Activated T-cell treated with anti-CD3 and anti-CD28 coated beads, Interleukin-2, amount 50 U/mL, for 1 hour (primary cell): ENCODE measurements at places on chromosomes 16 and 17.
A peak's percentile ranks its signal among the peaks of the same experiment; 100 is the strongest.

DNA sequence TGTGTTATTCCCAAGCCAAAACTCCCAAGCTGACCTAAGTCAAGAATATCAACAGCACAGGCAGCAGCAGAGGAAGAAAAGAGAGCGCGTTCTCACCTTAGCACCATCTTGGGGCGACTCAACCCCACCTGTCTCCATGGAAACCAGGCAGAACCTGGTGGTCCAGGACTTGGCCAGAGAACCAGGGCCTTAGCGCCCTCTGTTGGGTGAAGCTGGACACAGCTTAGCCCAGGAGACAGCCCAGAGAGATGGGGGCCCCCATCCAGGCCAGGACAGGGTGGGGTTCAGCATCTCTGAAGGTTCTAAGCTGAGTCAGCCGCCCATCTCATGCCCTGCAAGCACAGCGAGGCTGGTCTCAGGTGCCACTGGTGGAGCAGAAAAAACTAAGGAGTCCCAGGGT lies 60.1 kb upstream of the TMEM132E start:
- DNase-seq: no peak

DNA sequence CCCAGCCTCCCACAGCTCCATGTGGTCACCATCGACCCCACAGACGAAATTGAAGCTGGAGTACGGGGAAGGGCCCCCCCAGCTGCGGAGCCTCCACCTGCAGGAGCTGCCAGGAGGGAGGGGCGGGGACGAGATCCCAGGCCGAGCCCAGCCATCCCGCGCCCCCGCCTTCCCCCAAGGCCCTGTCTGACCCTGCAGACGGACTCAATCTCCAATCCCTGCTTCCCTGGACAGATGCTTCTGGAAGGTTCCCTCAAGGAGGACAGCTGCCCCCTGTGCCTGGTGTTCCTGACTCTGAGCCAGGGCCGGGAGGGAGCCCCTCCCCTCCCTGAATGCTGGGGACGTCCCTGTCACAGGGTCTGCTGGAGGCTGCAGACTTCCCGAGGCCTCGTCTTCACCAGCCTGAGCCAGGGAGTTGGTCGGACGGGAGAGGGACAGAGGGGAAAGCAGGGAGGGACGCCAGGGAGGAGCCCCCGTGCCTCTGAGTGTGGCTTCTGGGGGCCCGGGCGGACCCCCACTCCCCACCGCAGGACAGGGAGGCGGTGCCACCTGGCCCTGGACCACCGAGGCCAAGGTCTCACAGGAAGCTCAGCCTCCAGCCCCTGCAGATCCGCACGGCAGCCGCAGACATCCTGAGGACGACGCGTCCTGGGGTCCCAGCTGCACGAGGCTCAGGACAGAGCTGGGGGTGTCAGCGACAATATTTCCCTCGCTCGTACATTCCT lies 21.3 kb upstream of the C1QTNF8 start:
- DNase-seq: no peak

DNA sequence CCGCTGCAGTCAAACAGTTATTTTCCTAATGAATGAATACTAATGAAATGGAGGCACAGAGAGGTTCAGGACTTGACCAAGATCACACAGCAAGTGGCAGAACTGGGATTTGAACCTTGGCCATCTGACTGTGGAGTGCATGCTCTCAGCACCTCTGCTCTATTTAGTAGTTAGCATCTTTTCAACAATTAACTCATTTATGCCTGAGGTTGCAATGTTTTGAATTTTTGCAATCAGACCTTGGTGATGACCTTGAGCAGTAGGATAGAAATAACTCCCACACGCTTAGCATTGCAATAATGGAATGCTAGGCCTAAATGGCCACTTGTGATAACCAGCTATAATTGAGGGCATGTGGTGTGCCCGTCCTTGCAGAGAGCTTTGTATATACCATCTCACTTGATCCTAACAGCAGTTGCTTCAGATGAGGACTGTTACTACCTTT lies 31.0 kb downstream of the NAGPA start:
- DNase-seq: no peak

DNA sequence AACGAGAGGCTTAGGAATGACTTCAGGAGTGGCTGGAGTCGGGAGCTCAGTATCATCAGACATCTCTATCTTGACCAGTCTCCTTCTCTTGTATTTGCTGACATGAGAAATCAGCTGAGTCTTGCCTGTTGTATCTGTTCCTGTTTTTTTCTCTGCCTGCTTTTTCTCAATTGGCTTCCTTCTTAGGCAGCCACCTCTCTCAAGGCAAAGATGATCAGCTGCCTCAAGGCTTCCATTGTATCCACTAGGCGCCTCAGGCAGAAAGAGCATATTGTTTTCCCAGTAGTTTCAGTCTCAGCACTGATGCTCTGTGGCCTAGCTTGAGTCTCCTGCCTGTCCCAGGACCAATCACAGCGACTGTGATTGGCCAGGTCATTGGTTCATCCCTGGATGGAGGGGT lies 306.2 kb downstream of the CPPED1 start:
- DNase-seq: no peak

DNA sequence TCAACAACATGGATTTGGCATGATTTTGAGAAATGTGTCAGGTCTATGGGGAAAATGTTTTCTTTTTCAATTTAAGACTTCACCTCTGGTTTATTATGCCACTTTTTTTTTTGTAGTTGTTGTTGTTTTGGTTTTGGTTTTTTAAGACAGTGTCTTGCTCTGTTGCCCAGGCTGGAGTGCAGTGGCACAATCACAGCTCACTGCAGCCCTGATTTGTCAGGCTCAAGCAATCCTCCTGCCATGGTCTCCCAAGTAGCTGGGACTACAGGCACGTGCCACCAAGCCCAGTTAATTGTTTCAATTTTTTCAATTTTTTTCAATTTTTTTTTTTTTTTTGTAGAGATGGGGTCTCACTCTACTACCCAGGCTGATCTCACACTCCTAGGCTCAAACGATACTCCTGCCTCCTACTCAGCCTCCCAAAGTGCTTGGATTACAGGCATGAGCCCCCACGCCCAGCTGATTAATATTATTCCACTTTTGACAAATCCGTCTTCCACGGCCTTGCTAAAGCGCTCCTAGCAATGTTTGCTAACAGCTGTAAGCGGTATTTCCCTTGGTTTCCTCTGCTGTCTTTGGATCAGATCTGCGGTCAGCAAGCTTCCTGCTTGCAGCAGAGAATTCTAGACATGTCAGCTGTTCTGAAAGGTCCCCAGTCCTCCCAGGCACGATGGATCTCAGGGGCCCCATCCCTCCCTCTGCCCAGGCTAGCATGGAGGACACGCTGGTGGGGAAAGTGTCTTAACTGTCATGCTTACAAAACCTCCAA lies 7.0 kb upstream of the MILR1 start:
- DNase-seq: peak; percentile 23

DNA sequence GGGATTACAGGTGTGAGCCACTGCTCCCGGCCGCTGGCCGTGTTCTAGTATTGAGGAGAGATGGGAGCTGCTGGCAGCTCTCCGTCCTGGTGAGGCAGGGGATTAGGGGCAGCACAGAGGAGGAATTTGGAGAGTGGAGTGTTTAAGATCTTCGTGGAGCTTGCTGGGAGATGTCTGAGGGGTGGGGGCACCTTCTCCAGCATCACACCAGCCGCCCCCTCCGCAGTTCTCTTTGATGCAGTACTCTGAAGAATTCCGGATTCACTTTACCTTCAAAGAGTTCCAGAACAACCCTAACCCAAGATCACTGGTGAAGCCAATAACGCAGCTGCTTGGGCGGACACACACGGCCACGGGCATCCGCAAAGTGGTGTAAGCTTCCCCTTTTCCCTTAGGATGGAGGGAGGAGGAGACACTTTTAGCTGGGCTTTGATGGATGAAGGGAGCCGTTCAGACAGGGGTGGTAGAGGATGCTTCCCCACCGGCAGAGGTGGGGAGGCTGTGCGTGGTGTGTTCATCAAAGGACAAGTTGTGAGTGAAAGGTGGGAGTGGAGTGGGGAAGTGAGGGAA lies 11.9 kb downstream of the ITGAM start:
- no peak for DNase-seq

- no peak for DNase-seq
Measured at GRCh38 chr17:54482843-54483242, 417.8 kb upstream of the TOM1L1 start.

DNA sequence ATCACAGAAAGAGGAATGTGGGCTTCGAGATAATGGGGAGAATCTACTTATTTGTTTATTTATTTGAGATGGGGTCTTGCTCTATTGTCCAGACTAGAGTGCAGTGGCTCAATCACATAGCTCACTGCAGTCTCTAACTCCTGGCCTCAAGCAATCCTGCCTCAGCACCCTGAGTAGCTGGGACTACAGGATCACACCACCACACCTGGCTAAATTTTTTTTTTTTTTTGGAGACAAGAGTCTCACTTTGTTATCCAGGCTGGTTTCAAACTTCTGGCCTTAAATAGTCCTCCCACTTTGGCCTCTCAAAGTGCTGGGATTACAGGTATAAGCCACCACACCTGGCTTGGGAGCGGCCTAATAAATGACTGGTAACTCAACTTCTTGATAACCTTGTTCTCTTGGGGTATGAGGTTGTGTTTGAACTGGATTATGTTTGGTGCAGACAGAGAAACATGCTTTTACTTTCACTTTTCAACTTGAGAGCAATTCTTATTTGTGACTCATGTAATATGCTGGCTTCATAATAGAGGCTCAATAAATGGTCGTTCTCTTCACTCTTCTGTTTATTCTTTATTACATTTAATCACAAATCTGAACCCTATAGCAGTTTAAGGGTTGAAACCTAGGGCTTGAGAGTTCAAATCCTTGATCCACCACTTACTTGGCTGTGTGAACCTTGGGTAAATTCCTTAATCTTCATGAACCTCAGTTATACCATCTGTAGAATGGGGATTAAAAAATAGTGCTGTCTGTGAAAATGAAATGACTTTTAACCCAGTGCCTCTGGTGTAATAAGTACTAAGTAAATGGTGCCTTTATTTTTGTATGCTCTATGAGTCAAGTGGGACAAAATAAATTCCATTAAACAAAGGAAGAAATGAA lies 129.1 kb upstream of the HS3ST2 start:
- DNase-seq: no peak

GRCh38 chr17:41354536-41354935 lies 3.9 kb upstream of the KRT33A start:
- no peak for DNase-seq

DNA sequence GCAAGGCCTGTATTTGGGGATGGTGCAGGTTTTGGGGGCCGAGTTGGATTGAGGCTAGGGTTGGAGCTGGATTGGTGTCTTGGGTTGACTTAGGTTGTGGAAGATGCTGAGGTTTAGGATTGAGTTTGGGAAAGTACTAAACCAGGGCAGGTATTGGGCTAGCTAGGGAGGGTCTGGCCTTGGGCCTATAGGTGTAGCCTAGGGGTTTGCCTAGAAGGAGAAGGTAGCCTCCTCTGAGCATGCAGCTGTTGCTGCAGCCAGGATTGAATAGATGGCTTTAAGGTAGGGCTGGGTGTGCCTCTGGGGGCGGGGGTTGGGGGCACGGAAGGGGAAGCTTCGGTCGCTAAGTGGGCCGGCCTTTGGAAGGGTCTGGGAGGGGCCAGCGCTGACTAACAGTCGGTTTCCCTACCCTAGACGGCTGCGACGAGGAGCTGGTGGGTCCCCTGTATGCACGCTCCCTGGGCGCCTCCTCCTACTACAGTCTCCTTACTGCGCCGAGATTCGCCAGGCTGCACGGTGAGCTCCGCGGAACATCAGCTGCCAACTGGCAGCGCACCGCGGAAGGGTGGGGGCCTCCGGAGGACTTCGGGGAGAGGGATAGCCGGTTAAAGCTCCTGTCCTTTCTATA lies 1.2 kb downstream of the CNTNAP1 start:
- DNase-seq: no peak

- DNase-seq: peak; percentile 11
Measured at GRCh38 chr17:80394629-80395216, 20.2 kb upstream of the ENDOV start.

DNA sequence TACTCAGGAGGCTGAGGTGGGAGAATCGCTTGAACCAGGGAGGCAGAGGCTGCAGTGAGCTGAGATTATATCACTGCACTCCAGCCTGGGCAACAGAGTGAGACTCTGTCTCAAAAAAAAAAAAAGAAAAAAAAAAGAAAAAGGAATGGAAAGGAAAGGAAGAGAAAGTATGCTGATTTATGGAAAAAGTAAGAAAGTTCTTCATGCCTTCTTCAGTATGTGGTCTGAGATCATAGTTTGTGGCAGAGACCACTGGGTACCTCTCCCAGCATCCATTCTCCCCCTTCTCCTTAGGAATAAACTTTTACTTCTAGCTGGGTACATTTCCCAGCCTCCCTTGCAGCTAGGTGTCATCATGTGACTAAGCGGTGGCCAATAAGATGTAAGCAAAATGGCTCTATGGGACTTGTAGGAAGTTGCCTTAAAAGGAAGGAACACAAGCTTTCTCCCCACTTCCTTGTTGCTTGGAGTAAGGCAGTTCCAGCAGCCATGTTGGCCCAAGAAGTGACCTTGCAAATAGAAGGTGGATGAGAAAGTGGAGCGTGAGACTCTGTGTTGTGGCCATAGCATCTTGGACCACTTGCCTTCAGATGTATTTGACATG lies 26.1 kb upstream of the XPO6 start:
- DNase-seq: no peak

DNA sequence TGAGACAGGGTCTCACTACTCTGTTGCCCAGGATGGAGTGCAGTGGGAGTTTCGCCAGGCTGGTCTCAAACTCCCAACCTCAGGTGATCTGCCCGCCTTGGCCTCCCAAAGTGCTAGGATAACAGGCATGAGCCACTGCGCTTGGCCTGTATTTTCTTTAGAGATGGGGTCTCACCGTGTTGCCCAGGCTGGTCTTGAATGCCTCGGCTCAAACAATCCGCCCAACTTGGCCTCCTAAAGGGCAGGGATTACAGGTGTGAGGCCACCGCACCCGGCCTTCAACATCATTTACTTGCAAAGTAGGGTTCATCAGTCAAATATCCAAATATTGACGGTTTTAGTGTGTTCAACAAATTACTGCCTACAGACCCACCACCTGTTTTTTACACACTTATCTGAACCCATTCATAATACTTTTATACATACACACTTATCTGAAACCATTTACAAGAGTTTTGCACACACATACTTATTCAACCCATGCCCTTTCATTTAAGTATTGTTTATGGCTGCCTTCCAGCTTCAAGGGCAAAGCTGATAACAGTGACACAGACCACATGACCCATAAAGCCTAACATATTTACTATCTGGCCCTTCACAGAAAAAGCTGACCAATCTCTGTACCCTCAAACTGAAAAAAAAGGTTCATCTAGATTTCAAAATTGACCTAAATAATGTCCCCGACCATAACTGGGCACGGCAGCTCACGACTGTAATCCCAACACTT lies 11.9 kb downstream of the TMEM170A start:
- DNase-seq: no peak

GRCh38 chr16:22308824-22309520 lies 11.8 kb downstream of the POLR3E start:
- DNase-seq: no peak

- DNase-seq: no peak
Measured at GRCh38 chr16:21959050-21959449, 5.9 kb downstream of the UQCRC2 start.

- DNase-seq: no peak
Measured at GRCh38 chr17:21036361-21036881, 6.4 kb downstream of the USP22 start.

DNA sequence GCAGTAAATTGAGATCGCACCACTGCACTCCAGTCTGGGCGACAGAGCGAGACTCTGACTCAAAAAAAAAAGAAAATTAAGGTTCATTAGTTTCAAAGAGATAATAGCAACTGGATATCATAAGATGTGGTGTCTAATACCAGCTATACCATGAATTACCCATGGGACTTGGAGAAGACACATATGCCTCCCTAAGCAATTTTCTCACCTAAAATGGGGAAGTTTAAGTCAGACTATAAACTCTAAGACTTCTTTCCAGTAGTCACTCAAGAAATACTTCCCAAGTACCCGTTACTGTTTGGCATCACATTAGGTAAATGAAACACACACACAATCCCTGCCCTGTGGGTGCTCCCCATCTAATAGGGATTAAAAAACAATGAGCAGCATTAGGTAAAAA lies 22.6 kb downstream of the SMURF2 start:
- no peak for DNase-seq

GRCh38 chr17:51164911-51165679 lies 1.1 kb upstream of the NME2 start:
- DNase-seq: no peak
